Stomach (tissue), 19 donors: ENCODE measurements at places on chromosomes 11 and 22. TPM values are rescaled to one million over a fixed set of nuclear protein-coding genes. Genes with fewer than 3 reads are reported as not detected.

DNA sequence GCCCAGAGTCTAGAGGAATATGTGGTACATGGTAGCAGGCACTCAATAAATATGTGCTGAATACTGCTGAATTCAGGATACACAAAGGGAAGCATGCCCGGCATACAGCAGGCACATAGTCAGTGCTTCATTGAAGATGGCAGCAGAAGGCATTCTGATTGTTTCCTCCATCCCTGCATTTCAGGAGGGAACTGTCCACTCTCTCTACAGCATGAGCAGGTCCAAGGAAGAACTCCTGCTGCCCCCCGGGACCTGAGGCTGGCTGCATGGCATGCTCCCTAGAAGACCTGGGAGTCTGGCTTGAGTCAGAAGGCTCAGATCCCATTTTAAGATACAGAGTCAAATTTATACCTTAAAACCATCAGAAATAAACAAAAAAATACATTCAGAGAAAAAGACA, 319.3 kb upstream of the NARS2 start:
- H3K27me3 ChIP-seq: no peaks in the 10 kb centered on the region
- H3K4me1 ChIP-seq: no peaks in the 10 kb centered on the region
- no peak overlapping the region for H3K4me3 ChIP-seq
- no peaks in the 10 kb centered on the region for H3K36me3 ChIP-seq

GRCh38 chr11:110795112-110795624, 82.9 kb upstream of the ARHGAP20 start:
- H3K27me3 ChIP-seq: no peaks in the 10 kb centered on the region
- DNase-seq: no peak
- H3K36me3 ChIP-seq: no peaks in the 10 kb centered on the region
- no peak overlapping the region for H3K27ac ChIP-seq
- H3K4me3 ChIP-seq: no peak overlapping the region

DNA sequence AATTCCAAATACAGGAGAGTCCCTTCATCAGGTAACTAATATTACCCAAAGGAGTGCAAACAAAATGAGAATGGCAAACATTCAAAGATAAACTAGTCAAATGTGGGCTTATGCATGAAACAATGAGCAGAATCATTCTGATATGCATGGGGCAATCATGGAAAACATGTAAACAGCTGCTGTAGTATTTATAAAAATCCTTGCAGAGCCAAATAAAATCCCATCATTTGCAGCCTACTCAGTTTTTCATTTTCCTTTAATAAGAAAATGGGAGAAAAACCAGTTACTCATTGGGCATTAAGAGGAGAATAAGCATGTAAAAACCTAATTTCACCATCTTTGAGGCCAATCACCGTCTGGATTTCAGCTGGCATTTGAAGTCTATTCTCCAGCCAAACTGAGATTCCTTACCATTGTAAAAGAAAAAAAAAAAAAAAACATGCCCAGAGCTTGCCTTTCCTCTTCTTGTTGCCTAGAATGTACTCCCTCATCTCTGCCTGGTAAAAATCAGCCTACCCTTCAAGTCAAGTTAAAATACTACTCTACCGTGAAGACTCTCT, 249.1 kb downstream of the TTC28 start:
- H3K36me3 ChIP-seq: no peaks in the 10 kb centered on the region
- no peaks in the 10 kb centered on the region for H3K4me1 ChIP-seq
- no peaks in the 10 kb centered on the region for H3K27me3 ChIP-seq
- no peak for DNase-seq
- no peak overlapping the region for H3K4me3 ChIP-seq
- H3K27ac ChIP-seq: no peak overlapping the region

Gene TBX10
- total RNA-seq: not detected

- DNase-seq: peak; percentile 88
- H3K4me3 ChIP-seq: no peak overlapping the region
- no peaks in the 10 kb centered on the region for H3K27me3 ChIP-seq
Observed at GRCh38 chr22:30754971-30755758, 60.5 kb downstream of the OSBP2 start.

Gene SCARF2
- total RNA-seq: 5.9 TPM

DNA sequence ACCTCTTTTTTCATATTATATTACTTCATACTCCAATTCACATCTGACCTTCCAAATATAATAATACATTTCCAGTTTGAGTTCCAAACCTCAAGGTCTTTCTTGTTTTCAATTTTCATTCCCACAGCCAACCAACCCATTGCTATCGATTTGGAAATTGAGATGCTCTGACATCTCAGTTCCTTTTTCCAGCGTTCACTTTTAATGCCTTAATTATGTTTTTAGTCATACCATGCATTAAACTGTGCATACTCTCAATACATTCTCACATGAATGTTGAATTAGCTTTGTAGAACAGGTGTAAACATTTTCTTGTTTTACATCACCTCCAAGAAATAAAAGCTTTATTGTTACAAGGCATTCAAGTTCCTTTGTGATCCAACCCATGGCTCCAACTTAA, 294.2 kb upstream of the ANO3 start:
- no peaks in the 10 kb centered on the region for H3K4me1 ChIP-seq
- no peak overlapping the region for H3K27ac ChIP-seq
- H3K36me3 ChIP-seq: no peaks in the 10 kb centered on the region
- H3K4me3 ChIP-seq: no peak overlapping the region

GRCh38 chr22:21762712-21763581, 27.4 kb upstream of the YPEL1 start:
- no peak overlapping the region for H3K4me3 ChIP-seq
- DNase-seq: no peak
- H3K27ac ChIP-seq: no peak overlapping the region

DNA sequence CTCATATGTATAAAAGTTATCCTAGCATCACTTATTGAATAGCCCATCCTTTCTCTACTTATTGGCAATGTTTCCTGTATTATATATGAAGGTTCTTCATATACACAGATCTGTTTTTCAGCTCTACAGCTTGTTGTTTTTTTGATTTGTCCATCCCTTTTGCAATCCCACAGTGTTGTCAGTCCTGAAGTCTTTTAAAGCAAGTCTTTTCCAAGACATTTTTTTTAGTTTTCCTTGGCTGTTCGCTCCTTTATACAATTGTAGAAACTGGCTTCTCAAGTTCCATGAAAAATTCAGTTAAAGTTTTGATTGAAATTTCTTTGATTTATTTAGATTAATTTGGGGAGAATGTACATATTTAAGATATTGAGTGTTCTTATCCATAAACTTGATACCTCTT, 295.3 kb upstream of the SORL1-AS1 start:
- no peaks in the 10 kb centered on the region for H3K4me1 ChIP-seq
- DNase-seq: no peak
- H3K36me3 ChIP-seq: no peaks in the 10 kb centered on the region
- H3K27me3 ChIP-seq: no peaks in the 10 kb centered on the region
- H3K27ac ChIP-seq: no peak overlapping the region
- H3K4me3 ChIP-seq: no peak overlapping the region

DNA sequence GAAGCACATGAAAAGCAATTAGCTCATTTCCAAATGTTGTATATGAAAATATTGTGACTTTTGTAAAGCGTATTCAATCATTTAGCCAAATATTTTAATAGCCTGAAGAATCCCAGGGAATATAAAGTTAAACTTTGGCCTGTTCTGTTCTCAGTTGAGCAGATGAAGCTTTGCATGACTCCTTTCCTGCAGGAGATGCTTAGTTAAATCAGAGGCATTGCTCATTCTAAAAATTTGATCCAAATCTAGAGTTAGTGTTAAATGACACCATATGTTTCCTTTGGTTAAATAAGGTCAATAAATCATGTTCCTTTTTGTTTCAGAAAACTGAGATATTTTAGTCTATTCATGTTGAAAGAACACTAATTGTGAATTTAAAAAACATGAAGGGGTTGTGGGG, 51.2 kb upstream of the BIRC3 start:
- peaks cover 18% of the 10 kb centered on the region for H3K4me1 ChIP-seq
- no peak overlapping the region for H3K4me3 ChIP-seq
- DNase-seq: no peak
- no peak overlapping the region for H3K27ac ChIP-seq
- H3K36me3 ChIP-seq: no peaks in the 10 kb centered on the region

DNA sequence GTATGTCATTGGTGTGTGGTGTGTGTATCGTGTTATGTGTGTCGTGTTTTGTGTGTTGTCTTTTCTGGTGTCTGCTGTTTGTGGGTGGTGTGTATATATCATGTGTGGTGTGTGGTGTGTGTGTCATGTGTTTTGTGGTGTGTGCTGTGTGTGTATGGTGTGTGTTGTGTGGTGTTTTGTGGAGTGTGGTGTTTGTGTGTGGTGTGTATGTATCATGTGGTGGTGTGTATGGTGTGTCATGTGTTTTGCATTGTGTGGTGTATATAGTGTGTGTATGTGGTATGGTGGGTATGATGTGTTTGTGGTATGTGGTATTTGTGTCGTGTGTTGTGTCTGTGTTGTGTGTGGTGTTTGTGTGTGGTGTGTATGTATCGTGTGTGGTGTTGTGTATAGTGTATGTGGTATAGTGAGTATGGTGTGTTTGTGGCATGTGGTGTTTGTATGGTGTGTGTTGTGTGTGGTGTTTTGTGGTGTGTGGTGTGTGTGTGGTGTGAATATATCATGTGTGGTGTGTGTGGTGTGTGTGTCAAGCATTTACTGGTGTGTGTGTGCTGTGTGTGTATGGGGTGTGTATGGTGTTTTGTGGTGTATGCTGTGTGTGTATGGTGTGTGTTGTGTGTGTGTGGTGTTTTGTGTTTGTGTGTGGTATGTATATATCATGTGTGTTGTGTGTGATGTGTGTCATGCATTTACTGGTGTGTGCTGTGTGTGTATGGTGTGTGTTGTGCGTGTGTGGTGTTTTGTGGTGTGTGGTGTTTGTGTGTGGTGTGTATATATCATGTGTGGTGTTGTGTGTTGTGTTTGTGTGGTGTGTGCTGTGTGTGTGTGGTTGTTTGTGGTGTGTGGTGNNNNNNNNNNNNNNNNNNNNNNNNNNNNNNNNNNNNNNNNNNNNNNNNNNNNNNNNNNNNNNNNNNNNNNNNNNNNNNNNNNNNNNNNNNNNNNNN, 12.7 kb downstream of the PIM3 start:
- H3K36me3 ChIP-seq: no peaks in the 10 kb centered on the region
- H3K4me1 ChIP-seq: peaks cover 54% of the 10 kb centered on the region
- no peak overlapping the region for H3K27ac ChIP-seq
- no peak for DNase-seq

GRCh38 chr11:110909336-110909735, 197.1 kb upstream of the ARHGAP20 start:
- DNase-seq: no peak
- peaks cover 26% of the 10 kb centered on the region for H3K4me1 ChIP-seq
- no peak overlapping the region for H3K27ac ChIP-seq
- H3K4me3 ChIP-seq: no peak overlapping the region
- no peaks in the 10 kb centered on the region for H3K27me3 ChIP-seq
